ENCODE measurements at places on chromosomes 2 and 18. TPM values are rescaled to one million over a fixed set of nuclear protein-coding genes. Genes with fewer than 3 reads are reported as not detected.

Gene POU3F3
- 1.4 TPM for total RNA-seq

Gene GALM
- total RNA-seq = 25.1 TPM

Gene ST3GAL5
- 11.9 TPM for total RNA-seq

Gene SERPINB10
- not detected for total RNA-seq

Gene FER1L5
- total RNA-seq = not detected

Gene ALPP
- not detected for total RNA-seq

Gene CD302
- 115 TPM for total RNA-seq

Gene RTP5
- 0.63 TPM for total RNA-seq

Gene SFXN5
- total RNA-seq = 16.6 TPM

Gene ASXL2
- total RNA-seq = 14.5 TPM

Gene ARHGAP15
- 11.8 TPM for total RNA-seq

Gene UPP2
- not detected for total RNA-seq

Gene SOWAHC
- total RNA-seq = 19.4 TPM

Gene CFAP221
- total RNA-seq = 0.56 TPM

Gene PELI1
- total RNA-seq = 23.4 TPM

Gene DSG3
- total RNA-seq = 0.27 TPM

Gene TSGA10
- total RNA-seq = 8.8 TPM

All from thoracic aorta (tissue), 2 donors.